Germinal center (tissue), 1 donor: ENCODE measurements at places on chromosomes 16 and 17.

DNA sequence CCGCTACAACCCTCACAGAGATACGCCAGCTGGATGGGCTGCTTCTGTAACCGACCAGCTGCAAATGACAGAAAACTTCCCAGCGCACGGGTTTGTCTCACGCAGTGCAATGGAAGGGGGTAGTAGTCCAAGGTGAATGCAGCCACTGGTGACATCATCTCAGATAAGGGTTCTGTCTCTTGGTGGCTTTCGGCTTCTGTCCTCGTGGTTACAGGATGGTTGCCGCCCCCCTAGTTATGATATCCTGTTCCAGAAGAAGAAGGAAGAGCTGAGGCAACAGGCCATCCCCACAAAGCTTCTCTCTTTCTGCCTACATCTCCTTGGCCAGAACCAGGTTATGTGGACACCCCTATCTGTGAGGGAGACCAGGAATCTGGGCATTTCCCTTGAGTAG lies 40.3 kb upstream of the BAHCC1 start:
- DNase-seq = no peak

GRCh38 chr16:22284637-22285036 lies 12.6 kb upstream of the POLR3E start:
- DNase-seq = no peak

GRCh38 chr16:81746566-81746965 lies 32.5 kb upstream of the PLCG2 start:
- no peak for DNase-seq

- no peak for DNase-seq
Observed at GRCh38 chr16:52076801-52077201, 470.1 kb downstream of the TOX3 start.

GRCh38 chr17:48123111-48123510 lies 15.5 kb downstream of the SNX11 start:
- DNase-seq = no peak
